Activated T-helper 17 cell treated with anti-CD3 and anti-CD28 coated beads, Interleukin-2, amount 50 U/mL, for 72 hours (primary cell): ENCODE measurements at places on chromosomes 11 and 22. TPM values are rescaled to one million over a fixed set of nuclear protein-coding genes. Genes with fewer than 3 reads are reported as not detected.

CRYBB3 gene
- total RNA-seq: not detected

TLCD5 gene
- 0.13 TPM for total RNA-seq

EIF3L gene
- total RNA-seq: 834 TPM

MYBPC3 gene
- not detected for total RNA-seq

PANX2 gene
- total RNA-seq: 16.6 TPM

PGA5 gene
- not detected for total RNA-seq

CECR2 gene
- 0.06 TPM for total RNA-seq

SYT7 gene
- total RNA-seq: 0.19 TPM

DRICH1 gene
- not detected for total RNA-seq

SERPING1 gene
- total RNA-seq: not detected

GRCh38 chr11:17639781-17640180 is 79.6 kb upstream of the MYOD1 start:
- no peak for ATAC-seq

DNA sequence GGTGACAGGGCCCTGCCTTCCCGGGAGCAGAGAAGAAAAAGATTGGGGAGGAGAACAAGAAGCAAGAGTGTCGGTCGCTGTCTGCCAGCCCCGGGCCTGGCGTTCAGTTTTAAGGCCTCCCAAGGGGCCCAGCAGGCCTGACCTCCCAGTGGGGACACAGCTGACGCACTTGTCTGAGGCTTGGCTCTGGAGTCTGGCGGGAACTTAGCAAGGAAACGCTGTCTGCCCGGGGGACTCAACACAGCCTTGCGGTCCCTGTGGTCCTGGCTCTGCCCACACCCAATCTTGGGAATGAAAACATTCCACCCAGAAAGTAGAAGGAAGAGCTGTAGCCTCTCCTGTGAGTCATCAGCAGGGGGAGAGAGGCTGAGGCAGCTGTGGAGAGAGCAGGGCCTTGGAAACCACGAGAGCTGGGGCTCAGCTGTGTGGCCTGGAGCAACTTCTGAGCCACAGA is 54.4 kb downstream of the TRAF6 start:
- ATAC-seq: no peak

DNA sequence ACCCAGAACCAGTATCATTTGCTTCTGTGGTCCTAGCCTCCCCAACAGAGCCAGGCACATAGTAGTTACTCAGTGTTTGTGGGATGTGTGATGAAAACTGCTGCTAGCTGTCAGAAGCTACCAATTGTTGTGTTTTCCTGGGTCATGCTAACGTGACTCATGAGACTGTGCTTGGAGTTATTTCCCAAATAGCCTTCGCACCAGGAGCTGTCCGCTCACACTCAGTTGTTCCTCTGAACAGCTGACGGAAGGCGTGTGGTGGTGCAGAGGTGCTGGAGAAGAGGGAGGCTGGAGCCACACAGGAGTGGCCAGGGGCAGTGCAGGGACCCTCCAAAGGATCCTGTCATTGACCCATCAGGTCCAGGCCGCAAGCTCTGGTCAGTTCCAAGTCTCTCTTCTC is 53.9 kb upstream of the TBCEL start:
- ATAC-seq: no peak

DNA sequence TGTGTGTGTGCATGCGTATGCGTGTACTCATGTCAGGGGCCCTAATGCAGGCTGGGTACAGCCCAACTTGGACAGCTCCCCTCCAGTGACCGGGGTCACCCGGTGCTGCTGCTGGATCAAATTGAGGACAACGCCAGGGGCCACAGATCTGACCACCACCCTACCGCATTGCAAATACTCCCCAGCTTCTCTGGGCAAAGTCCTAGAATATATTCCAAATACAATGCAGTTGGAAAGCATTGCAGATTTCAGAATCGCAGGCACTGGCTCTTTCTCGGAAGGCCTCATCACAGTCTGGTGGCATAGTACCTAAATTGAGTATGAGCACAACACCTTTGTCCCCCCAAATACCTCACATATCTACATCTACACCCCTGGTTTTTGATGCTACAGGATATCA is 43.2 kb downstream of the MYO7A start:
- no peak for ATAC-seq

GRCh38 chr11:77104727-77105126 is 2.1 kb downstream of the OMP start:
- no peak for ATAC-seq

- no peak for ATAC-seq
These were observed 113.7 kb upstream of the BLID start for GRCh38 chr11:122229481-122230384.

DNA sequence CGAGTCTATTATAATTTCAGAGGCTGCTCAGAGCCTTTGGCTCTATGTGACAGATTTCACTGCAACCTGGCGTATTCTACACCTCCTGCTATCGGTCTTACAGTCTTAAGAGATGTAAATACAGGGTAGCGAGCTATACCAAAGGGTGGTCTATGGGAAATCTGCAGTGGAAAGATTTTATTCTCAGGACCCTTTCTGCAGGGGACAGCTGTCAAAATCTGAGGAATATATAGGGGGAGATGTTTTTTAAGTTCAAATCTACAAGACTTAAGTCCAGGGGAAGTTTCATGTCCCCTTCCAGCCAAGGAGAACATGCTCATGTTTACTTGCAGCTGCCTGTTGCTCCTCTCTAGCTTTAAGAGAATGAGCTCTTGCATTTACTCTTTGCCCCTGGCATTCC is 62.7 kb downstream of the MICAL2 start:
- ATAC-seq: no peak

DNA sequence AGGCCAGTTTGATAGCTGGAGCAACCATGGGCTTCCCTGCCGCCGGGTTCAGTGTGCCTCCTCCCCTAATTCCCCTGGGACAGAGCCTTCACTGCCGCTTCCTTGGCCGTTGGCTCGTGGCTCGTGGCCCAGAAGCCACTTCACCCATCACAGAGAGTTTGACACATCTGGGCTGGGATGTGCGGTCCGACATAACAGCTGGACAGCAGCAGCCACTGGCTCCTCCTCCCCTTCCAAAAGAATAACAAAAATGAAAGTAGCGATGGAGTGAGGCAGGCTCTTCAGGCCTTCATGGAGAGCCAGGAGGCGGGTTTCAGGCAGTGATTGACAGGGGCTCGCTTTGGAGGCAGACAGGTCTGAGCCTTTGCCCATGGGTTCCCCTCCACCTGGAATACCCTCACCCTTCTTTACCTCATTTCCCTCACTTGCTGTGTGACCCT is 8.2 kb downstream of the CREB3L1 start:
- ATAC-seq: no peak

GRCh38 chr11:82937554-82937953 is 36.0 kb downstream of the DDIAS start:
- no peak for ATAC-seq

DNA sequence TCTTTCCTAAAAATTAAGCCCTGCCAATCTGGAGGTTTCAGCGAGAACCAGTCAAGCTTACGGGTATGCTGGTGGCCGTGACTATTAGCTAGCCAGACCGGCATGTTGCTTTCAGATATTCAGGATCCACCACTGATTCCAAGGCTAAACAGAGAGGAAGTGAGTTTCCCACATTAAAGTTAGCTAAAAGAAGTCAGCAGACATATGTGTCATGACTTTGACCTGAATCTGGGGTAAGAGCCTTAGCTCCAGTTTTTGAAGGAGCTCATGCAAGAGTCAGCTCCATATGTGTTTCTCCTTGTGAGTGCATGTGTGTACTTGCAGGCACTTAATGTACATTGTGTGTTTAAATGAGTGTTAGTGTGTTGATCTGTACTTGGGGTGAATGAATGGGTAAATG is 1.4 kb downstream of the ZFPL1 start:
- ATAC-seq: no peak

- ATAC-seq: no peak
These were observed 40.7 kb downstream of the ZNF202 start for GRCh38 chr11:123700772-123701171.

GRCh38 chr22:20281891-20282290 is 13.8 kb upstream of the RTN4R start:
- ATAC-seq: no peak

- no peak for ATAC-seq
These were observed 19.4 kb upstream of the MYO18B start for GRCh38 chr22:25722626-25723025.

DNA sequence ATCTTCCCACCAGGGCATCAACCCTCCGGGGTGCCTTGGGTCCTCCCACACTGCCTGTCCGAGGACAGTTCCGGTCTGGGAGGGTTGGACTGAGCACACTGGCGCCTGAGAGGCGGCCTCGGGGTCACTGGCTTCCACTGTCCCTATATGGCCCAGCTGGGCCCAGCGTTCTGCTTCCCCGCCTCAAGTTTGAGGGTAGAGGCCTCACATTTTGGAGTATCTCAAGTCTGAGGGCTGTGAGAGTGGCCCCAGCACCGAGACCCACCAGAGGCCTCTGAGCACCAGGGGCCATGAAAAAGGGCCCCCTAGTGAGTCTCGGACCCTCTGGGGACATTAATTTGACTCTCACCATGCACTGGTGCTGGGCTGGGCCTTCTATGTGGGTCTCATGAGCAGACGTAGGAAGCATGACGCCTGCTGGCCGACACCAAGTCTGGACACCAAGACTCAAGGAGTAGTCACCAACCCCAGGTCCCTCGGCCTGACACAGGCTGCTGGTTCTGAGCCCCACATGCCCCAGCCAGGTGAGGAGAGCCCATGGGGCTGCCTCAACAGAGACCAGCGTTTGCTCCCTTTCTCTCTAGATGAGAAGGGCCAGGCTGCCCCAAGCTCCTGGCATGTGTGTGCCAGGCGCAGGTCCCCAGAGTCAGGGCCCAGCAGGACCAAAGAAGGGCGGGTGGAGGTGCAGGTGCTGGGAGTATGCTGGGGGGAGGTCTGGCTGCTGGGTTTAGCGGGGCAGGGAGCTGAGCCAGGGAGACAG is 27.5 kb downstream of the ARVCF start:
- ATAC-seq: no peak

GRCh38 chr11:117874253-117874909 is 2.1 kb downstream of the FXYD6 start:
- no peak for ATAC-seq

- ATAC-seq: no peak
These were observed 30.5 kb upstream of the BLID start for GRCh38 chr11:122146475-122146874.

GRCh38 chr11:9141186-9141585 is 49.8 kb upstream of the SCUBE2 start:
- no peak for ATAC-seq

DNA sequence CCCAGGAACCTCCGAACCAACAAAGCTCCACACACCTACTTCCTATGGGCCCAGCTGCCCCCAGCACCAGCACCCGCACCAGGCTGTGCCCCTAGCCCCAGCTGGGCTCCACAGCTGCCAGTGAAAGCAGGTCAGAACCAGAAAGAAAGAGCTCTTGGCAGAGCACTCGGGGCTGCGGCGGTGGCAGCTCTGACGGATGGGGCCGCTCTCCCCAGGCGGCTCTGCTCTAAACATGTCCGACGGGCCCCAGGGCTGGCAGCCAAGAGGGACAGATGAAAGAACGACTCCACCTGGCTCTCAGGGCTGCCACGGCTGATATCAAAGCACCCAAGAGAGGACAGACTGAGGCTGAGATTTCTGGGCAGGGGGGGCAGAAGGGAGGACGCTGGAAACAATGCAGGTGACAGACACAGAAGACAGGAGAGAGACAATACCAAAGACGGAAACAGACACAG is 25.7 kb downstream of the LRFN4 start:
- ATAC-seq: no peak

GRCh38 chr11:69287968-69288882 is 5.7 kb upstream of the MYEOV start:
- no peak for ATAC-seq

DNA sequence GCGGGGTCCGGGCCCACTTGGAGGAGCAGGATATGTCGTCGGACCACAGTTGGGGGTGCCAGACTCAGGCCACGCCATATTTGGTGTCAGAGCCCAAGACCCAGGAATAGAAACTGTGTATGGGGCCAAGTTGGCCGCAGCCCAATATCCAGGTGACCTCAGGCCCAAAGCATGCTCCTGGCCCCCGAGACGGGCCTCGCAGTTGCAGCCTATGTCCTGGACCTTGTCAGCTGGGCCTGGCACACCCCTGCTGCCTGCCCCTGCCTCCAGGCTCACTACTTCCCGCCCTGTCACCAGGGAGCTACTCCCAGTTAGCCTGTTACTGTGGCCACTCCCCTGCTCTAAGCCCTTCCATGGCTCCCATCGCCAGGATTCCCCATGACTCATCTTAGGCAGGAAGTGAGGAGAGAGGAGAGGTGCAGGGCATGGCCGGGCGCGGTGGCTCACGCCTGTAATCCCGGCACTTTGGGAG is 23.1 kb downstream of the A4GALT start:
- no peak for ATAC-seq

- peak; percentile 86 for ATAC-seq
These were observed 52.6 kb downstream of the SWAP70 start for GRCh38 chr11:9716275-9717039.

DNA sequence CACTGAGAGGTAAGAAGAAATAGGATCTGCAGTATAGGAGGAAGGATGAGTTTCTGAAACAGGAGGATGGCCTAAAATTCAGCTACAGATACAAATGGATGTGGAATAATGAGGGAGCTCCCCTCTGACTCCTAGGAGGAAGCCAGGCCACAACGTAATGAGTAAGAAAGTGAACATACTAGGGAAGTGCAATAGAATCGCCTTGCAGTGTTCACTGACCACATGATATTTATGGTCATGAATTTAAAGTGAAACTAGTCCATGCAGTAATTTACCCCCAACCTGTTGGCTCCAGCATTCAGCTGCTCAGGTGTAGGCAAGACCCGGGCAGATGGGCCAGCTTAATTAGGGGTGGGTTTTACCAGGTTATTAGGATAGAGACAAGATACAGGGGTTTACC is 101.7 kb downstream of the DEUP1 start:
- ATAC-seq: no peak

DNA sequence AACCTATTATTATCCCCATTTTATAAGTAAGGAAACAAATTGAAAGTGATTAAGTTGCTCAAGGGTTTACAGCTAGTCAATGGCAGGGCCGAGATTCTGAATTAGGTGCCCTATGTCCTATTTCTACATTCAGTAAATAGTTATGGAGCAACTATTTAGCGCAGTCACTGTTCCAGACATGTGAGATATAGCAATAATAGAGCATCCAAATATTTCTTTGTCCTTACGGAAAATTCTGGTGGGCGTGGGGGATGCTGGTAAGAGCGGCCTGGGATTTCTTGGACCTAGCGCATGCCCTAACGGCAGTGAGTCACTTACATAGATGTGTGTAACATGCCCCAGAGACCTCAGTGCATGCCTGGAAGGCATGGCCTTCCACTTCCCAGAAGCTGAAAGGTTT is 4.4 kb downstream of the DTX4 start:
- ATAC-seq: no peak

- no peak for ATAC-seq
These were observed 29.7 kb upstream of the ACCSL start for GRCh38 chr11:44018127-44018521.
